ENCODE measurements at places on chromosomes 2 and 18.

GRCh38 chr2:228878138-228878537 is 392.9 kb downstream of the PID1 start:
- DNase-seq = no peak

DNA sequence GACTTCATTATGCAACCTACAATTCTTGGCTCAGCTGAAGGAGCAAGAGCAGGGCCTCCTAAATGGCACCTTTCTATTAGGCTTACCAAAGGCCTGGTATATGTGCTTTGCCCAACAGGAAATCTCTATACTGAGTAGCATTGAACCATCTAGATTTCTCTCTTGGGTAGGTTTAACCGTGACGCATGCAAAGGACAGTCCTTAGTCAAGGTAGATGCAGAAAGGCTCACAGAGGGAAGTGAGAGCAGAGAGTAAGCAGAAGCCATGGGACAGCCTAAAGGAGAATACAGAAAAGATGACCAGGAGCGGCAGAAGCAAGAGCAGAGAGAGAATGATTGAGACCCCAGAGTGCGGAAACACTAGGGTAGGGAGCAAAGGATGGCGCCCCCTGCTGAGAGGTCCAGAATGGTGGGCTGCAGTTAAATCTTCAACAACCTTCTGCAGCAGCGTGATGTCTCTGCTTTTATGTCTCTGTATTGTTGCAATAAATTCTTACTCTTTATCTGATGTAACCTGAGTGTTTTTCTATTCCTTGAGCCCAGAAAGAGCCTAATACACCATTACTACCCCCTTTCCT is 4.7 kb upstream of the OSBPL1A start:
- no peak for DNase-seq

GRCh38 chr2:222577341-222577740 is 78.6 kb downstream of the FARSB start:
- DNase-seq = no peak

- no peak for DNase-seq
Observed at GRCh38 chr2:43068631-43069517, 157.5 kb downstream of the ZFP36L2 start.

GRCh38 chr2:8593243-8593642 is 88.6 kb upstream of the ID2 start:
- DNase-seq = no peak

DNA sequence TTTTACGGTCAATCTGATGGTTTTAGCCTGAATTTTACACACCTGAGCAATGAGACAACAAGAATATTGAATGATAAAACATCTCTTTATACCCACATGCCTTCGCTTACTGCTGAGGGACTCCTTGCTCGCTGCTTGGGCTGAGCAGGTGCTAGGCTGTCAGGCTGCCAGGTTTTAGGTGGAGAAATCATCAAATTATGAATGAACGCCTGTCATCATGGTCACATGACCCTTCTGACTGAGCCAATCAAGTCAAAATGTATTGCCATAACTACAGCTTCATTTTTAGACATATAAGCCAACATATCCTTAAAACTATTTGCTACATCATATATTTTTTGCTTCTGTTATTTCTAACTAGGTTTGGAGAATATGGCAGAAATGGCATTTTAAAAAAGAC is 274.0 kb downstream of the LNPK start:
- no peak for DNase-seq

DNA sequence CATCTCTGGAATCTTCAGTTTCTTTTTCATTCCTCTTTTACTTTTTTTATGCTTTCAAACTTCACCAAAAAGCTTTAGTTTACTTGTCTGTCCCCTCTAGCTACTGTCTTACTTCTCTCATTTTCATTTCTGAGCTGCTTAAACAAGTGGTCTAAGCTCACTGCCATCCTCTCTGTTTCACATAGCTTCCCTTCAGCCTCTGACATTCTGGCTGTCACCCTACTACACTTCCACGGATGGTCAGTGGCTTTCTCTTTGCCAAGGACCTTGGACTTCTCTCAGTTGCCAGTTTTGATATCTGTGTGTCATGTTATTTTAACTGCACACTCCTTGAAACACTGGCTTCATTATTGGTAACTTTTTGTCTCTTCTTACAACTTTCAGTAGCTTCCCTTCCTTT is 176.1 kb downstream of the IKZF2 start:
- no peak for DNase-seq

- DNase-seq = no peak
Observed at GRCh38 chr2:101722864-101723263, 25.4 kb downstream of the MAP4K4 start.

GRCh38 chr2:190879474-190880377 is 895 bp upstream of the GLS start:
- no peak for DNase-seq

DNA sequence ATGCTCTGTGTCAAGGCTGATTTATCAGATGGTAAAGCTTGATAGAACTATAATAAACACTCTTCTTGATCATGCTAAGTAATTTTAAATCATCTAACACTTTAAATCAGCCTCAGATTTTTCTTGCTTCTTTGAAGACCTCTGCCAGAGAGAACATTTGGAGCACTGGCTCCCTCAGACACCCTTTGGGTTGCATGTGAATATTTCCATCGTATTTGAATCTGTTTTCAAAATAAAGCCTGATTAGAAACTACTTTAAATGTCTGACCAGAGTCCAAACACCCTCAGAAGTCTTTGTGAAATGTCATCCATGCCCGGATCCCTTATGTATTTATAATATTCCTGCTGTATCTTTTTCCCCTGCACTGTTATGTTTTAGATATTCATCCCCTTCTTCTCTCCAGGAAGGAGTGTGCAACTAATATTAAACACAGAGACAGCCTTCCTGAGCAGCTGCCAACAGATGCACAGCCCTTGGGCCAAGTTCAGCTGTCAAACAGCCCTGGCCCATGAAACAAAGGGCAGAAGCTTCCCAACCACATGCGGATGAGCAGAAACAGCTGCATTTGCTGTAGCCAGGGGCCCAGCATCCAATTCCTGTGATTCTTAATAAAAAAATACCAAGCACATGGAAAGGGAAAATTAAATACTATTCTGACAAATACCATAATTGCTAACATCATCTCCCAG is 46.5 kb downstream of the DPP10 start:
- DNase-seq = no peak

DNA sequence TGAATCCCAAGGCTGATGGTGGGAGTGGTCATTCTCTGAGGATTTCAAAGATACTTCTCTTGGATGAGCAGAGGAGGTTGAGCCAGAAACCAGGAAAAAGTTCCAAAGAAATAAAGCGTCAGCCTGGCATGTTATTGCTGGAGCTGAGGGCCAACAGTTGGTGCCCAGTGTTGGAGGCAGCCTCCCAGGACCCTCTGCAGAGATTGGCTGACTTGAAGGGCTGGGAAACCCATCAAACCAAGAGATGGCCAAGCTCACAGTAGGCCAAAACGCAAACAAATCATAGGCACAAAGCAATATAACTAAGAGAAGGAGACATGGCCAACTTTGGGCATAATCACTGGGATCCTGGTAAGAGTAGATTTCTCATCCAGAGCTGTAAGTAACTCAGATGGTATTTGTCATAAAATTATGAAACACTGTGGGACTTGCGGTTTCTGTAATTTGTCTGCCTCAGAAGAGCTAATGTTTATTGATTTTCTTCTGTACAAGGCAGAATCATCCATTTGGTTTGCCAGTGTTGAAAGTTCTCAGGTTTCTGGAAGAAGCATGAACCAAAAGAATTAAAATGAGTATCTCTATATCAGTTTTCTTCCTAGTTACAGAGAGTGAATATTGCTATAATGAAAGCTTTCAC is 108.3 kb downstream of the ATL2 start:
- peak; percentile 33 for DNase-seq

DNA sequence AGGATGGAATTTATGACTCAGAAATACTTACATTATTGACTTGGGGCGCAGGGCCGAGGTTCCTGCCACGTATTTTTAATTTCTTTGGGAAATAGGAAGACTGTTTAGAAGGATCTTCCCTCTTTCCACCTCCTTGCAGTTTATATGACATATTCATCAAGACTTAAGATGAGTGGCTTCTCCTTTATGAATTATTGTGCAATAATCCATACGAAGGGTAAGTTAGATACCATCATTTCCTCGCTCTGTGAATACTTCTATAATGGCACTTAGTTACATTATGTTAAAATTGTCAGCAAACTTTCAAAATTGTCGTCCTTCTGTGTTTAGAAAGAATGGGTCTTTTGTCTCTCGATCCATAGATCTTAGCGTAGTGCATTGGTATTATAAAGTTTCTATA is 328.8 kb upstream of the UBE2E3 start:
- no peak for DNase-seq

DNA sequence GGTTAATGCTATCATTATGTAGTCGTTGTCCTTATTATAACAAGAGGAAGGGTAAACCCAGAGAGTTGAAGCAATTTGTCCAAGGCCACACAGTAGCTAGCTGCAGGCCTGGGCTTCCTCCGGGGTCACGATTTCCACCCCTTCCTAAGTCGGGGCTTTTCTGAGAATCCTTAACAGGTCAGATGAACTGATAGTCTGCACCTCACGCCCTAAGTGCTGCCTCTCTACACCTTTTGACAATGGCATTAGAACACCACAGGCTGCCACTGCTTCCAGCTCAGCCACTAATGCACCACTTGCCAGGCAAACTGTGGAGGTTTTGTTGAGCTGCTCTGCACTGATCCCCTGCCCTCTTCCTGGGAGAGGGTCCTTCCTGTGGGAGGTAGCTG is 37.7 kb downstream of the FOSL2 start:
- DNase-seq = no peak

- DNase-seq = peak; percentile 43
Observed at GRCh38 chr2:187917535-187917934, 363.3 kb upstream of the TFPI start.

DNA sequence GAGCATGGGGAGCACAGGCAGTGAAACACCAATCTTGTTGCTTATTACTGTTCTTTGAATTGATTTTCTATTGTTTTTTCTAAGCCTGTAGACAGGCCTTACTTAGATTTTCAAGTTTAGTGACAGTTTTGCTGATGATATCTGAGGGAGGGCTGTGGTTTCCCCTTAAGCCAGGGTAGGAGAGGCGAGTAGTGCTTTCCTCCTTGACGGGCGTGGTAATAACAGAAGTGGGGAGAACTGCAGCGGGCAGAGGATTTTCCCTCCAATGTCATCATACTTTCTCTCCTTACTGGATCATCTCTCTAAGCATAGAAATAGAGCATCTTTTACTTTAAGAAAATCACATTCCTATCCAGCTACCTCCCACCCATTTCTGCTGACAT is 314.4 kb downstream of the ALK start:
- DNase-seq = no peak

- no peak for DNase-seq
Observed at GRCh38 chr2:24336811-24337210, 23.5 kb downstream of the ITSN2 start.

- no peak for DNase-seq
Observed at GRCh38 chr2:179561702-179562101, 297.1 kb upstream of the SESTD1 start.

GRCh38 chr2:219675221-219675620 is 47.8 kb downstream of the SLC4A3 start:
- no peak for DNase-seq

- no peak for DNase-seq
Observed at GRCh38 chr2:68234405-68234804, 17.9 kb downstream of the PPP3R1 start.

GRCh38 chr2:215060861-215061536 is 77.4 kb downstream of the ABCA12 start:
- no peak for DNase-seq

- DNase-seq = no peak
Observed at GRCh38 chr2:95039363-95039762, 13.9 kb downstream of the MAL start.

GRCh38 chr2:212027681-212028628 is 510.6 kb downstream of the ERBB4 start:
- peak; percentile 44 for DNase-seq

- DNase-seq = peak; percentile 11
Observed at GRCh38 chr2:53505826-53506225, 261.8 kb upstream of the CHAC2 start.

GRCh38 chr2:158134055-158134454 is 32.4 kb downstream of the UPP2 start:
- DNase-seq = no peak

GRCh38 chr2:197904446-197904845 is 100.1 kb downstream of the PLCL1 start:
- DNase-seq = no peak

GRCh38 chr18:48409591-48410094 is 460 bp upstream of the ZBTB7C start:
- peak; percentile 20 for DNase-seq

DNA sequence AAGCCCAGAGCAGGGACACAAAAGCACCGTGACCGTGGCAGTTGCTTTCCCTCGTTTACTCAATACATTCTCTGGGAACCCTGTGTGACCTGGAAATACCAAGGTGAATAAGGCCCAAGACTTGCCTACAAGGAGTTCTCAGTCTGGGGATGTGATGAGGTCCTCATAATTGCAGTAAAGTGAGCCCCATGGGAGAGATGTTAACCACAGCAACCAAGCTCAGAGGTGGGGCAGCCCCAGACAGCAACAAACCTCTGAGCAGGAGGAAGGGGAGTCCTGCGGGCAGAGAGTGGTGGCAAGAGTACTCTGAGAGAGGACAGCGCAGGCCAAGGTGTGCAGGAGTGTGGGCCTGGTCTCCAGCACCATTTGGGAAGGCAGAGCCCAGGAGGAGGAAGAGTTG is 91.6 kb downstream of the TTC32 start:
- DNase-seq = no peak

- no peak for DNase-seq
Observed at GRCh38 chr2:144509879-144510221, 10.1 kb downstream of the ZEB2 start.

DNA sequence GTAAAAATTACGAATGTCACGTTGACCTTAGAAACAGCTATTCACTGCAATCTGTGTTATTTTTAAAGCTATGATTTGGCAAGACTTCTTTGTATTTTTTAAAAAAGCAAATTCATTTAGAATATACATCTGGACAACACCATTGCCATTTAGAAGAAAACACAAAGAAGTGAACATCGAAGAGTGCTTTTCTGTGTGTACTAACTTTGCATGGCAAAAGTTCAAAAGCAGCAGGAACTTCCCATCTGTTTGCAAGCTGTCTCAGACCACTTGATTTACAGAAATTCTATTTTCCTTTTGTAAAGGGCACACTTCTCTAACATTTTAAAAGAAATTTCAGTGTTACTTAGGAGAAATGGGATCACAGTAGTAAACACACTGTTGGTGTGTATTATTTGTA is 145.9 kb downstream of the CALCRL start:
- no peak for DNase-seq

- DNase-seq = no peak
Observed at GRCh38 chr18:77197073-77197472, 52.6 kb upstream of the GALR1 start.

- DNase-seq = no peak
Observed at GRCh38 chr18:10322435-10322834, 132.0 kb upstream of the APCDD1 start.

DNA sequence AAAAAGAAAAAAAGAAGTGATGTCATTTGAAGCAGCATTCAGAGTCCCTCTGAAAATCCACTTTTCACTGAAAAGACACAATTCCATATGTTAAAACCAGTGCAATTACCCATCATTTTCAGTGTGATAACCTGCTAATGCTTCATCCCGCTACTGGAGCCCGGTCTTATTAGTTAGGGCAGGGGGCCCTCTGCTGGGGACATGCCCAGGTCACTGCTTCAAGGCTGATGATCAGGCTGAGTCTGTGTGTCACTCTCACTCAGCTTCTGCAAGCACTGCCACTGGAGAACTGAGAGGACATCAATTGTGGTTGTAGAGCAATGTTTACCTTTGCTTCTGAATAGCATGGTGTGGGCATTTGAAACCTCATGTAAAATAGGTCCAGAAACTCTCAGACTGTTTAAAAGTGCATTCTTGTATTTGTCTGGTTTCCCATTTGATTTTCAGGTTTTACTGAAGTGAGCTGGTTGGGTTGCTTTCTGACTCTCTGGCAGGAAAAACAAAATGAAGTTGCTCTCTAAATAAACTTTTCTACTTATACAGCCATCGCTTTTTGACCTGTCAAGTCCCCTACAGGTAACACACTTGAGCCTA is 49.2 kb upstream of the NXPH2 start:
- DNase-seq = peak; percentile 21
